Fibroblast of mammary gland (primary cell): ENCODE measurements at places on chromosomes 16 and 17.

DNA sequence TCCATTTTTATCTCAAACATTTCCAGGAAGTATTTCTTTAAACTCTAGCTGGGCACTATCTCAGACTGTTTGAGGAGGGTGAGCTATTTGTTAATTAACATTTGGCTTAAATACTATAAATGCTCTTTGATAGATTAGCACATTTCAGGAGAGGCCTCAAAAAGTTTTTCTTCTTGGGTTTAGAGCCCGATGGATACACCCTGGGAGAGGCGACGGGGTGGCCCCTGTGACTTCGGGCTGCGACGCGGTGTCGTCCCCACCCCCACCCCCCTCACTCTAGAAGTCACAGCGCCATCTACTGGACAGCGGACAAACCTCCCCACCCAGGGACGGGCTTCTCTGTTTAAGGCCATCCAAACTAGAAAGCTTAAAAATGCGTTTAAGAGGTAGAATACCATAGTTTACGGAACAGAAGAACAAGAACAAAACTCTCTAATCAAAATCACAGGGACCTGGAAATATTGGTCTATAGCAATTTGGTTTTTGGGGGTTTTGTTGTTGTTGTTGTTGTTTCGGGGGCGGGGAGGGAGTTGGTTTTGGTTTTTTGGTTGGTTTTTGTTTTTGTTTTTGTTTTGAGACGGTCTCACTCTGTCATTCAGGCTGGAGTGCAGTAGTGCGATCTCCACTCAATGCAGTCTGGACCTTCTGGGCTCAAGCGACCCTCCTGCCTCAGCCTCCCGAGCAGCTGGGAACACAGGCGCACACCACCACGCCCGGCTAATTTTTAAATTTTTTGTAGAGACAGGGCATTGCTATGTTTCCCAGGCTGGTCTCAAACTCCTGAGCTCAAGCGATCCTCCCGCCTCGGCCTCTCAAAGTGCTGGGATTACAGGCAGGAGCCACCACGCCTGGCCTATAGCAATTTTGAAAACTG lies 254.4 kb downstream of the C16orf95 start:
- DNase-seq, result peak; percentile 69

GRCh38 chr17:74325376-74325742 lies 667 bp upstream of the KIF19 start:
- no peak for DNase-seq

- no peak for DNase-seq
These were observed 355.4 kb upstream of the SOX9 start for GRCh38 chr17:71765437-71765836.

GRCh38 chr16:54027062-54027461 lies 259.5 kb downstream of the IRX3 start:
- DNase-seq, result peak; percentile 47

GRCh38 chr17:51056813-51057510 lies 63.7 kb downstream of the SPAG9 start:
- peak; percentile 87 for DNase-seq

- DNase-seq, result peak; percentile 83
These were observed 44.9 kb upstream of the XYLT1 start for GRCh38 chr16:17515421-17516210.

- no peak for DNase-seq
These were observed 11.1 kb upstream of the CLEC18A start for GRCh38 chr16:69939821-69940585.

DNA sequence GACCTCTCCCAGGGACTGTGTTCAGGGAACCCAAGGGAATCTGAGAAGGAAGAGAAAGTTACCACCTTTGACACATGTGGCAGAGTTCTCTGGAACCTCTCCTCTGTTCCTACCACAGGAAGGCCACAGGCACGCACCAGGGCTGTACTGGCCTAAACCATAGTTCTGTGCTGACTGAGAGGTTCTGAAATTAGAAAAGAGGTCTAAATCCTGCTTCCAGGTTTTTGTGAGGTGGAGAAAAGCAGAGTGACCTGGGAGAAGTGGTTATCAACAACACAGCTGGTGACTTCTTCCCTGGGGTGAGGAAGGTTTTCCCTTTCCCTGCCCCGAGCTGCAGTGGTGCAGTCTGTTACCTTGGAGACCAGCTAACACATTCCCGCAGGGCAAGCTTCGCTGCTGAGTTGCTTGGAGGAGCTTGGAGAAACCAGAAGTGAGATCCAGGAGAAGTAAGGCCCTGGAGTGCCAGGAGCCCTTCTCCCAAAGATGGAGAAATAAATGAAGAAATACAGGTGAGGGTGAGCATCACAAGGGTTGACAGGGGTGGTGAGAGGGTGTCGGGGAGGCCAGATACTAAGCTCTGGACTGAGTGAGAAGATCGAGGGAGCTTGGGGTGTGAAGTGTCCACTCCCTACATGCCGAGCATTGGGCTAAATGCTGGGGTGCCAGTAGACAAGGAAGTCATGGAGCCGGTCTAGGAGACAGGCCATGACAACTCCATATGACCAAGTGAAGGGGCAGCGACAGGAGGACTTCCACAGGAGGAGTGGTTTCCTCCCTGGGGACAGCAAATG lies at the start of gene VWA3A:
VWA3A (plus strand) TSS at position 399 of the 791 bp plus-strand sequence; CDS start at position 496, 97 bp downstream.
- DNase-seq, result peak; percentile 41
